ENCODE measurements at places on chromosomes 7 and 10.

- DNase-seq, result peak; percentile 14
These were observed 104.1 kb upstream of the SLC25A13 start for GRCh38 chr7:96426027-96426426.

DNA sequence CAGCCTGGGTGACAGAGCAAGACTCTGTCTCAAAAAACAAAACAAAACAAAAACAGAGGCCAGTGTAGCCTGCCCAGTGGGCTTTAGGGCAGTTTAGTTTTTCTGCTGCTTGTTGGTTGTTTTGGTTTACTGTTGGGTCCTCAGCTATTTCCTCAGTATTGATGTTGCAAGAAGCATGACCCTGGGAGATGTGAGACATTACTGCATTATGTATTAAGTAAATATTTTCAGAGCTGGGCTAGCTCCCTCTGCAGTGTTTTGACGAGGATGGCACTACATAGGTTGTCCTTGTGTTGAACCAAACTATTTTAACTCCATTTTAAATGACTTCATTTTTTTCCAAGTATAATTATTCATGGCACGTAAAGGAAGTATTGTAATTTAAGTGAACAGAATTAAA is 4.8 kb downstream of the AKAP9 start:
- no peak for DNase-seq

GRCh38 chr10:6301488-6302075 is 98.8 kb downstream of the PFKFB3 start:
- DNase-seq, result no peak

DNA sequence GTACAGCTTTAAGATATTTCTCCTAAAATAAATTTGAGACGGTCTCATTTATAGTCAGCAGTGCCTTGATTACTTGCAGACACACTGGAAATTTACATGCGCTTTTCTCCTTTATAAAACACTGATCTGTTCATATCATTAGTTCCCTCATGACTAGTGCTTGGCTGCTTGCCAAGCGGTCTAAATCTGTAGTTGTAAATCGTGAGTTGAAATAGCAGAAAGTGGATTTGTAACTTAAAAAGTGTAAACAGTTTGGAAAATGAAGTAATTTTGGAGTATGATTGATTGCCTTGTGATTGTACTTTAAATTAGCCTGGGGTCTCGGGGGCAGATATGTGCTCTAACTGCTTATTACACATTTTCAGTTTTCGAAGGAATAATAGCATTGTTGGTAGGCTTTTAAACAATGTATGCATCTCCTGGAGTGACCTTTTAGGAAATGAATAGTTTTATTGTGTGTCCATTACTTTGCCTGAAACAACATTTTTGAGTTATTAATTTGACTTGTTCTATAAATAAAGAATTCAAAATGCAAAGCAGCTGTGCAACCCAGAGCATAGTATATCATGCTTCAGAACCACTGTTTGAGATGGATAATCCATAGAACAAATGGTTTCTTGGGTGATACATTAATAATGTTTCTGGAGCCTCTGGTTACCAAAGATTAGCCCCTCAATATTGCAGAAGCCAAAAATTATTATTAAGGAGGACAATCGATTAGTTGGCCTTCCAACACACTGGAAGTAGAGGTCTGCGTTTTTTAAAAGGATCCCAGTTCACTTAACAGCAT is 73.3 kb downstream of the ARID5B start:
- DNase-seq, result no peak

GRCh38 chr10:43064331-43065075 is 12.4 kb upstream of the RET start:
- no peak for DNase-seq

DNA sequence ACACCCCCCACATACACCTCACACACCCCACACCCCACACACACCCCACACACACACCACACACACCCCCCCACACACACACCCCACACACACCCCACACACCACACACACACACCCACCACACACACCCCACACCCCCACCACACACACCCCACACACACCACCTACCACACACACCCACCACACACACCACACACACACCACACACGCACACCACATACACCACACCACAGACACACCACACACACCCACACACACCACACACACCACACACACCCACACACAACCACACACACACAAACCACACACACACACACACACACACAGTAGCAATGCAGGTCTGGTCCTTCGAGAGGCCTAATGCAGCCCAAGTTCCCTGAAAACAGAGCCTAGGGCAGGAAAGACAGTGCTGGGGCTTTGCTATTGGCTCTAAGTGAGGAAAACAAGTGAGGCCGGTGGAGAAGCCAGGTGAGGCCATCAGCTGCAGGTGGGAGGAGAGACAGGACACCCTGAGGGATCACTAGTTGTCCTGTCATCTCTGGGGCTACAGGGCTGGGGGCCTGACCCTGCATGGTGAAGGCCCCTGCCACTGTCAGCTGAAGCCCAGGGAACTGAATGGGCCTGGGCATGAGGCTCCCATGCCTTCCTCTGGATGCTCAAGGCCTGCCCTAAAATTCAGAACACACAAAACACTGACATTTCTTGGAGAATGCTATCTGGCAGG is 92.6 kb downstream of the CYTH3 start:
- DNase-seq, result no peak

DNA sequence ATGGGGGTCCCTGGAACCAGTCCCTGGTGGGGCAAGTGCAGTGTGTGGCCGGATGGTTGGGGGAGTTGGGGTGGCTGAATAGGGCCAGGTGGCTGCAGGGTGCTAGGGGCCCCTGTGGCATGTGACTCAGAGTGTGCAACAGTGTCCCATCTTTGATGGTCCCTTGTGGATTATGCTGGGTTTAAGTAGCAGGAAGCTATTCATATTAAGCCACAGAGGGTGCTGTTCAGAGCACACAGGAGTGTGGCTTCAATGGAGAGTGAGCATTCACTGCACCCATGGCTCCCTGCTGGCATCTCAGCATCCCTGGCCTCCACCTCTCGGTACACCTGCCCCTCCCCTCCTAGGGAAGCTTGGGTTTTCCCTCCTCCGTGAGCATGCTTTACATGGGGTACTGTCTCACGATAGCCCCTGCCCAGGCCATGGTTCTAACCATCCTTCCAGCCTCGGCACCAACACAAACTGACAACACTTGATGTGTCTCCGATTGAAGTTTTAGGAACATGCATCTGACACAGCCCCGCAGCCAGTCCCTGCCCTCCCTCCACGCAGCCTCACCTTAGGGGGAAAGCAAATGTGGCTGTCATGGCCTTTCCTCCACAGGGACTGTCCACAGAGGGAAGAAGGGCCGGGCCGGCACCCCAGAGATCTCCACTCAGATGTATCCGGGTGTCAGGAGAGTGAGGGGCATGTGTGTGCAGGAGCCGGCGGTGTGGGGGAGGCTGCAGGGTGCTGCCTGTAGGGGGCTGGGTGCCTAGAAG is 30.4 kb upstream of the PPIF start:
- DNase-seq, result no peak

GRCh38 chr7:152363798-152364197 is 72.0 kb downstream of the KMT2C start:
- no peak for DNase-seq

DNA sequence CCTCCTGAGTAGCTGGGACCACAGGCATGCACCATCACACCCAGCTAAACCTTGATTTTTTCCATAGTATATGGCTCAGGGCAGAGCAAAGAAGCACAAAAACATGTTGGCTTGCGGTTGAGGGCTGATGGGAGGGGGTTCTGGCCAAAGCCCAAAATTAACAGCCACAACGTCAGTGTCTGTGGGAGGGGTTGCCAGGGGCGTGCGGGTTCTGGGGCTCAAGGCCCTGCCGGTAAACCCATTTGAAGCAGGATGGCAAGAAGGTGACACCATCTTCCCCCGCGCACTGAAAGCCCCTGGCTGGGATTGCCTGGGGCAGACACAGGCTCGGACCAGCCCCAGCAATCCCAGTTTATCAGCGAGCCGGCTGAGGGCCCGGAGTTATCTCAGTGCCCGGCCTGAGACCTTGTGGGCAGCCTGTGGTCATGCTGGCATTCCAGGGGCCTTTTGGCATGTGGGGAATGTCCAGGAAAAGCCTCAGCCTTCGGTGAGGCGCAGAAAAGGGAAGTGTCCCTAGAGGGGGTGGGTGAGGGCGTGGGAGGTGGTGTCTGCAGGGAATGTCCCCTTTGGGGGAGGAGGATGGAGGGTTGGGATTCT is 167.7 kb upstream of the TNRC18 start:
- peak; percentile 88 for DNase-seq

GRCh38 chr7:96855139-96855538 is 145.5 kb upstream of the SEM1 start:
- DNase-seq, result no peak

- no peak for DNase-seq
These were observed 109.4 kb upstream of the LANCL2 start for GRCh38 chr7:55255496-55256445.

- no peak for DNase-seq
These were observed 355.1 kb upstream of the MBL2 start for GRCh38 chr10:53127686-53128085.

DNA sequence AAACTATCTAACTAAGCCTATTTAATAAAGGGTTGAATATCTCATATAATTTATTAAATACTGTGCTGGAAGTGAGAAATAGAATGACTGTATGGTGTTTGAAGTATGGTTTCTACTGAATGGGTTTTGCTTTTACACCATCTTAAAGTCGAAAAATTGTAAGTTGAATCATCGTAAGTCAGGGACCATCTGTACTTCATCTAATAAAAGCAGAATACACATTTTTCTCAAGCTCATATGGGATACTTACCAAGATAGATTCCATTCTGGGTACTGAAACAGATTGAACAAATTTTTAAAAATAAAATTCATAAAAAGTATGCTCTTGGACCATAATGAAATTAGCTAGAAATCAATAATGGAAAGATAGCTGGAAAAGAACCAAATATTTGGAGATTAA is 285.4 kb downstream of the CXCL12 start:
- DNase-seq, result no peak

GRCh38 chr7:30717181-30717580 is 34.8 kb upstream of the INMT start:
- no peak for DNase-seq

GRCh38 chr7:150980663-150981062 is 2.5 kb upstream of the KCNH2 start:
- no peak for DNase-seq

GRCh38 chr7:128810473-128810872 is 18.7 kb downstream of the CCDC136 start:
- DNase-seq, result no peak

DNA sequence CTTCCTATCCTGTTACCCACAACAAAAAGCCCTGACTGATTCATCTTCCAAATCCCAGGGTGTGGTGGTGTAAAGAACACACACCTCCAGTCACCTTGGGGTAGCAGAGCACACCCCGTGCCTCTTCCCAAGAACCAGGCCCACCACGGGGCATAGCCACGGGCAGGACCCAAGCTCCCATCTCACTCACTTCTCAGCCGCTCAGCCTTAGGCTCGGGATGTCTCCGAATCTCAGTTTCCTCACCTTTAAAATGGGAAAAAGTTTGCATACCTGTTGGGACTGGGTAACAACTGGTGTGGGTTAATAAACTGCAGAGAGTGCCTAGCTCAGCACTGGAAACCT is 139.0 kb downstream of the FGFR2 start:
- no peak for DNase-seq

GRCh38 chr7:30930621-30931020 is 19.0 kb downstream of the AQP1 start:
- DNase-seq, result no peak

DNA sequence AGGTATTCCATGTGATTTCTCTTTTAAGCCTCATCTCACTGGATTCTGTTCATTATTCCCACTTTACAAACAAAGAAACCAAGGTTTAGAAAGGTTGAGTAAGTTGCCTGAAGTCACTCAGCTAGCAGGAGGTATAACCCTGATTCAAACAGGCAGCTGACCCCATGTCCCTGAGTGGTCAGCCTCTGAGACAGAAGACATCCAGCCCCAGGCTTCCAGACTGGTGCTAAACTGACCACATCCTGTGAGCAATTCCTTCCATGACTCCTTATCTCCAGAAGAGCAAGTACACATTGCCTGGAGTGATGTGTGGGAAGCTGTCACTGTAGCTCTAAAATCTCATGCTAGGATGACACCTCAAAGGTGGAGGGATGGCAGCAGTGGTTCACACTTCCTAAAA is 3.7 kb downstream of the PLPP4 start:
- DNase-seq, result no peak

GRCh38 chr7:65800890-65801341 is 72.0 kb upstream of the VKORC1L1 start:
- DNase-seq, result no peak

DNA sequence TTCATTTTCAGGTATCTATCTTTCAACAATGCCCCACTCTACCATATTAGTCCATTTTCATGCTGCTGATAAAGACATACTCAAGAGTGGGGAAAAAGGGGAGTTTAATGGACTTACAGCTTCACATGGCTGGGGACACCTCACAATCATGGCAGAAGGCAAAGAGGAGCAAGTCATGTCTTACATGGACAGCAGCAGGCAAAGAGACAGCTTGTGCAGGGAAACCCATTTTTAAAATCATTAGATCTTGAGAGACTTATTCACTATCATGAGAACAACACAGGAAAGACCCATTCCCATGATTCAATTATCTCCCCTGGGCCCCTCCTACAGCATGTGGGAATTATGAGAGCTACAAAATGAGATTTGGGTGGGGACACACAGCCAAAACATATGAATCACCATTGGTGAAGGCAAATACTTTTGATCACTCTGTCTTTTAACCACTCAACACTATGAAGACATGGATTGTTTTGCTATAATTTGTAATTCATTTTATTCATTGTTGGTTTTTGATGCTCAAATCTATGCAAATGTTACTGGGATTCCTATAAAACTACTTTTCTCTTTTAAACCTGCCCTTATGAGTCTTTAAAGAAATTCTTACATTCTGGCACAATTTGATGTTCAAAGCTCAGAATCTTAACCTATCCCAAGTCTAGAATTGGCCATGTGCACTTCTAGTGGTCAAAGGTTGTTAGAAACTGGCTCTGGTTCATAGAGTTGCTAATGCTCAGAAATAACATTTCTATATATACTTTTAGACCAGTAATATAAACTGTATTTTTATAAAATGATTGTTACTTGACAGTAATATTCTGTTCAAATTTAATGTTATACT is 15.3 kb downstream of the AKR1C4 start:
- no peak for DNase-seq

- no peak for DNase-seq
These were observed 323.4 kb downstream of the PARD3 start for GRCh38 chr10:34491678-34492077.

DNA sequence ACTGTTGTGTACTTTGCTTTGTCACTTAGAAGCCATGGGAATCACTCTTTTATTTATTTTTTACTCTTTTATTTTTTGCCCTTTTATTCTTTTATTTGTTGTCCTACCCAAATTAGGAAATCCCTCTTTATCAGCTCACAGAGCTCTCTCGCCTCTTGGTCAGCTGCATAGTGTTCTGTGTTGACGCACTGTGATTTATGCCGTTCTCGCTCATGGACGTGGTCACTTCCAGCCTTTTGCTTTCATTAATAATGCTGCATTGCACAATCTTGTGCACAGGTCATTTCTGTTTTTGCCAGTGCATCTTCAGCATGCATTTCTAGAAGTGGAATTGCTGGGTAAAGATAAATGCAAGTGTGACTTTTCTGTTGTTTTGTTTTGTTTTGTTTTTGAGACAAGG is 42.3 kb downstream of the FBH1 start:
- no peak for DNase-seq

- DNase-seq, result no peak
These were observed 107.2 kb downstream of the COBL start for GRCh38 chr7:51209426-51209825.

Measured in HS-27A (cell line).